Forelimb muscle (tissue), 1 donor: ENCODE measurements at places on chromosomes 5 and 9. TPM values are rescaled to one million over a fixed set of nuclear protein-coding genes. Genes with fewer than 3 reads are reported as not detected.

FGF10 gene
- 4.5 TPM for polyA plus RNA-seq

MVB12B gene
- 16.5 TPM for polyA plus RNA-seq

GRCh38 chr9:127209220-127209619 is 55.4 kb upstream of the GARNL3 start:
- no peak for DNase-seq

DNA sequence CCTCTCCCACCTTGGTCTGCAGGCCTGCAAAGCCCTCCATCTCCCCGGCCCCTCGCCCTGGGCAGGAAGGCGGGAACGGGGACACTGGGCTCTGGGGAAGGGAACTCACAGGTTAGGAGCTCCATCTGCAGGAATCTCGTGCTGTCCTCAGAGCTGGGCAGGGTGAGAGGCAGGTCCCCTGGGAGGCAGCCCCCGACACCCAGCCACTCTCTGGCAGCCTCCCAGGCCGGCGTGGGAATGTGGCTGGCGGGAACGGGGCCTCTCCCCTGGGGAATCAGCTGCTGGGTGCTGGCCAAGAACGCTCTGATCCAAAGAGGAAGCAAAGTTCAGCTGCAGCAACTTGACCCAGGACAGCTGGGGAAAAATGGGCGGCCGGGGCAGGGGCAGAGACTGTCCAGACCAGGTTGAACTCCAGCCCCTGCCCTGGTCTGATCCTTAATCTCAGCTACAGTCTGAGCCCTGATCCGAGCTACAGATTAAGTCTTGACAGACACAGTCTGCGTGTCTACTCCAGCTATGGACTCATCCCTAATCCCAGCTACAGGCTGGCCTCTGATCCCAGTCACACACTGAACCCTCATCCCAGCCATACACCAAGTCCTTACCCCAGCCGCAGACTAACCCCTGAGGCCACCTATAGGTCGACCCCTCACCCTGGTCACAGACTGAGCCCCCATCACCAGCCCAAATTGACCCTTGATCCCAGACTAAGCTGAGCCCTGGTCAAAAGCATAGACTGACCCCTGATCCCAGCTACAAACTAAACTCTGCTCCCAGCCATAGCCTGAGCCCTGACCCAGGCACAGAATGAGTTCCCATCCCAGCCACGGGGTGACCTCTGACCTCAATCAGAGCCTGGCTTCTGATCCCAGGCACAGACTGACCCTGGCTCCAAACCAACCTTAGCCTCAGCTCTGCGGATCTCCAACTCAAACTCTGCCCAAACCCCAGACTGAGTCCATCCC is 37.3 kb upstream of the EGFL7 start:
- no peak for DNase-seq

CDKN2B-AS1 gene
- 0.15 TPM for polyA plus RNA-seq

DNA sequence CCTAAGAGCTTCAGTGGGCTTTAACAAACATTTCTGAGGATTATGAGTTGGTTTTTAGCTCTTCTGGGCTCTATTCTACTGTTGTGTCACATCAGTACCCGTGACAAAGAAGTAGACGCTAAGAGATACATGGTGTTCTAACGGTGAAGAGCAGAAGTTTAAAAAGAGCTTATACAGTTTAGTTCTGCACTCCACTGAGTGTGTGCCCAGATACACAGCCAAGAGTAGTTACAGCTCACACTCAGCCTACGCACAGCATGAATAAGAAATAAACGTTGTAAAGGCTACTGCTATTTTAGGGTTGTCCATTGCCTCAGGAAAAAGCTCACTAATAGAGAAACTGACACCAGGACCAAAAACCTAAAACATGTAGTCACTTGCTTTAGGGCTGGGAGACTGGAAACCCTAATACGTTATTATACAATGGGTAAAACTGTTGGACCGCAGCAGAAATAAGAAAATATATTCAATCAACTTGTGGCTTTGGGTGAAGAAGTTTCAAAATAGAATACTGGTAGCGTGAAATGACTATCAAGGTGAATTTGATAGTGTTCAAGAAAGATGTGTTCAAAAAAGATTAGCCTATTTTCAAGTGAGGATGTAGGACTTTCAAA is 34.7 kb downstream of the PSIP1 start:
- DNase-seq, result no peak

DNA sequence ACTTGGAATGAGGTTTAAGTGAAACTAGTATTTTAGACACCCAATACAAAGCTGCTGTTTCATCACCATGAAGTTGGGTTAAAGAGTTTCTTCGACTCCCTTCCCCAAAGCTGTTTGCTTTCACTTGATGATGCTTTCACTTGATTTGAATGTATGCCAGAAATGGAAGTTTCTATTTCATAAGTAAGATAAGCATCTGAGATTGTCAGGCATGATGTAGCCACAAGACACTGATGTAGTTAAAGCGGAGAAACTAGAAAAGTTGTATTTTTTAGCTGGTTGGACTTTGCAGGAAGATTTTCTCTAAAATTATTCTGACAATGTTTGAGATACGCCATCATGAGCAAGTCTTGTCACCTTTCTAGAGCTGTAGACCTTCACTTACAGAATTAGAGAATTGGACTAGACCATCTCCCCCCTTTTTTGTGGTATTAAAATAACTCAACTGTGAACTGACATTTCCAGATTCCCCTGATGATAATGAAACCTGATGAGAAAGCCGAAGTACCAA is 20.0 kb downstream of the MOCS2 start:
- no peak for DNase-seq

DNA sequence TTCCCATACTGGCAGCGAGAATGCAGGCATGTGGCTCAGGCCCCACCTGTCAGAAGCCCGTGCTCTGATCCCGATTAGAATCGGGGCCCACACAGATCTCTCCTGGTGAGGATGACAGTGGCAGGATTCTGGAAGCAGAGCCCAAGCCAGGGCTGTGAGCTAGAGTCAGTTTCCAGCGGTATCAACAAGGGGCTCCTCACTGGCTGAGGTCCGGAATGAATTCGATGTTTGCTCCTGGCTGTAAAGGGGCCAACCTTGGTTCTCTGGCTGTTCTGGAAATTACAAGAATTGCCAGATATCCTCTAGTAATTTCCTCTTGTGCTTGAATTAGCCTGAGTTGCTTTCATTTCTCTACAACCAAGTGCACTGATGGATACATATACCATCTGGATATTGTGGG is 129.1 kb upstream of the SPRY4 start:
- no peak for DNase-seq

PLPP6 gene
- 3.2 TPM for polyA plus RNA-seq

IL7R gene
- polyA plus RNA-seq, result 2.4 TPM

- DNase-seq, result no peak
Observed at GRCh38 chr9:69877852-69878514, 57.4 kb downstream of the CFAP95 start.

PARP8 gene
- 7.7 TPM for polyA plus RNA-seq

GRCh38 chr5:122515709-122516431 is 203.8 kb downstream of the SNCAIP start:
- DNase-seq, result peak; percentile 52

GPBP1 gene
- polyA plus RNA-seq, result 82.0 TPM

DNA sequence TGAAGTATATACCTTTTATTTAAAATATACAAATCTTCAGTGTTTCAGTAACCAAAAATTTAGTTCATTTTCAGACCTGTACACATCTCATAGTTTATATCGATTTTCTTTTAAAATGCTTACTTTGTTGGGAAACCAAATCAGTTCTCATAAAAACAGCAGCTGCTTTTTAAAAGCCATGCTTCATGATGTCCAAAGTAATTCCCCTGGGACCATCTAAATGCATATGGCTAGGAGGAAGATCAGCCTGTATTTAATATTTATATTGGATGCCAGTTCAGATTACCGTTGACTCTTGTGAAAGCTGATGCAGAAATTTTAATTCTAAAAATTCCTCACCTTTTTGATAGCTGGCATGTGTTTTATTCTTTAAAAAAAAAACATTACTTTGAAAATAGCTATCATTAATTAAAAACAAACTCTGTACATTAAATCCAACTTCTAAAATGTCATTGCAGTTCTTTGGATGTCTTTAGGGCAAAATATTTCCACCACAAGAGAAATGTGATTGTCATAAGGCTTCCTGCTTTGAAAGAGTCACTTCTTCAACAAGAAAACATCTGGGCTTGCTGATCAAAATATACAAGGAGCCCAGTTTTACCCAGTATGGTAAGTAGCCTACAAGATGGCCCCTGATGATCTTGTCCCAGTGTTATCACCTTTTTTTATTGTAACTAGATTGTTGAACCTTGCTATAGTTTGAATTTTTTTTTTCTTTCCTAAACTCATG is 1242.9 kb upstream of the CDH6 start:
- no peak for DNase-seq

PCDHB6 gene
- polyA plus RNA-seq, result 1.4 TPM

DNA sequence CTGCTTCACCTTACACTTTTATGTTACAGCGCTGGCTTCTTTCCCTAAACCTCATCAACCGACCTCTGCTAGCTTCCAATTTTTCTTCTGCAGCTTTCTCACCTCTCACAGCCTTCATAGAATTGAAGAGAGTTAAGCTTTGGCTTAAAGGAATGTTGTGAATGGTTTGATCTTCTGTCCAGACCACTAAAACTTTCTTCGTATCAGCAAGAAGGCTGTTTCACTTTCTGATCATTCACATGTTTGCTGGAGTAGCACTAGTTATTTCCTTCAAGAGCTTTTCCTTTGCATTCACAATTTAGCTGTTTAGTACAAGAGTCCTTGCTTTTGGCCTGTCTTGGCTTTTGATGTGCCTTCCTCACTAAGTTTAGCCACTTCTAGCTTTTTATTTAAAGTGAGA is 49.5 kb downstream of the NR3C1 start:
- DNase-seq, result no peak

DNA sequence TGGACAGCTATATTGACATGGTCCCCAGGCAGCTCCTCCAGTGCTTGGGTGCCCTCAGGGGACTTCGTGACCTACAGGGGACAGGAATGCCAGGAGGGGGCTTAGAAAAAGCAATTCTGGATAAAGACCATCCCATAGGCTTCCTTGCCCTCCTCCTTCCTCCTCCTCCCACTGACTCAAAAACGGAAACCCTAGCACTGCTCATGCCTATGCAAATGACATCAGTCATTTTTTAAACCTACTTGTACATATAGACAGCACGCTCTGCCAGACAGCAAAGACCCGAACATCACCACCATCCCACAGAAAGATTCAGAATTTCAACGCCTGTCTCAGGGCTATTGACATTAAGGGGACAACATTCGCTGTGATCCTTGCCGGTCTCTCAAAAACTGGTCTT is 11.0 kb downstream of the IGFBPL1 start:
- DNase-seq, result no peak

- peak; percentile 1 for DNase-seq
Observed at GRCh38 chr5:69048230-69048629, 45.6 kb upstream of the SLC30A5 start.
